ENCODE measurements at places on chromosomes 12 and 14.

DNA sequence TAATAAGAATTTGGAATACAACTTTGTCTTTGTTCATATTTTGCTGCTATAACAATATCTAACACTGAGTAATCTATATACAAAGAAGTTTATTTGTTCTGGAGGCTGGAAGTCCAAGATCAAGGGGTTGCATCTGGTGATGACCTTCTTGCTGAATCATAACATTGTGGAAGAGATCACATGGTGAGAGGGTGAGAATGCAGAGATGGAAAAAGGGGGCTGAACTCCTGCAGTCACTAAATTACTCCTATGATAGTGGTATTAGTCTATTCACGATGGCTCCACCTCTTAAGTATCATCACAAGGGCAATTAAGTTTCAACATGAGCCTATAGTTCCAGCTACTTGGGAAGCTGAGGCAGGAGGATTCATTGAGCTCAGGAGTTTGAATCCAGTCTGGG lies 4.5 kb upstream of the AKAP6 start:
- no peak for DNase-seq

GRCh38 chr12:69425417-69425816 lies 44.8 kb upstream of the FRS2 start:
- DNase-seq = no peak

- no peak for DNase-seq
Measured at GRCh38 chr12:64760808-64761573, 1.8 kb upstream of the GNS start.

GRCh38 chr14:72755766-72756165 lies 138.1 kb downstream of the DPF3 start:
- no peak for DNase-seq

DNA sequence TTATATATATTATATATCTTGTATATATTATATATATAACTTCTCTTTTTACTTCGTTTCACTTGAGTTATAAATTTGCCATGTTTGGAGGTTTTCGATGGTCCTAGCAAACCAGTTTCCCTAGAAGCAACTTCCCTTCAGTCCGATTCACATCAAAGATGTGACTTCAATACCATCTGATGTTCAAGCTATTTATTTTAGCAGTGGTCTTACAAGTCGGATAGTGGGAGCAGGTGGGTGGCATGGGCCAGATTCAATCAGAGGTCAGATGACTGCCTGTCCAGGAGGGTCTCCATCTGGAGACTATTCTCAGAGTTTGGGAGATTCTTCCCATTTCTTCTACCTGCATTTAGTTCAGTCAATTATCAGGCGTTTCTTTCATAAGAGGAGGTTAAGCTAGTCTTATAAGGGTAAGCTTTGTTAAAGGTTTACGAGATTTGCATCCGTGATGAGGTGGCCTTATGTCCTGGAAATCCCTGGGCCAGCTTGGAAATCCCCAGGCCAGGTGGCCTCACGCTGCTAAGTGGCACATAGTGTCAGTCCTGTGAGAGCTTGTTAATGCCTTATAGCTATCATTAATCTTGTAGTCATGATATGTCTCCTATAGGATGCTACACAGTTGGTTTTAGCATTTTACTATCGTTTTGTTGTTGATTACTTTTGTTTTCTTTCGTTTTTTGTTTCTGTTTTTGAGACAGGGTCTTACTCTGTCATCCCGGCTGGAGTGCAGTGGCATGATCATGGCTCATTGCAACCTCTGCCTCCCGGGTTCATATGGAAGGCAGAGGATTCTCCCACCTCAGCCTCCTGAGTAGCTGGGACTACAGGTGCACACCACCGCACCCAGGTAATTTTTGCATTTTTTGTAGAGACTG lies 145.8 kb downstream of the BICD1 start:
- DNase-seq = peak; percentile 20

- DNase-seq = peak; percentile 78
Measured at GRCh38 chr12:100199347-100200149, 1.1 kb upstream of the ACTR6 start.

DNA sequence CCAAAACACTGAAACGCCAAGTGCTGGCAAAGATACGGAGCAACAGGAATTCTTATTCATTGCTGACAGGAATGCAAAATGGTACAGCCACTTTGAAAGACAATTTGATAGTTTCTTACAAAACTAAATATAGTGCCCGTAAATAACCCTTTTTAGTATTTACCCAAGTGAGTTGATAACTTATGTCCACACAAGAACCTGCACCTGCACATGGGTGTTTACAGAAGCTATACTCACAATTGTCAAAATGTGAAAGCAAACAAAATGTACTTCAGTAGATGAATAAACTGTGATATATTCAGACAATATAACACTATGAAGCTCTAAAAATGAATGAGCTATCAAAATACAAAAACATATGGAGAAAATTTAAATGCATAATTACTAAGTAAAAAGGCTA lies 86.6 kb downstream of the ATXN7L3B start:
- DNase-seq = no peak

GRCh38 chr14:52044791-52045522 lies 23.9 kb downstream of the NID2 start:
- no peak for DNase-seq

DNA sequence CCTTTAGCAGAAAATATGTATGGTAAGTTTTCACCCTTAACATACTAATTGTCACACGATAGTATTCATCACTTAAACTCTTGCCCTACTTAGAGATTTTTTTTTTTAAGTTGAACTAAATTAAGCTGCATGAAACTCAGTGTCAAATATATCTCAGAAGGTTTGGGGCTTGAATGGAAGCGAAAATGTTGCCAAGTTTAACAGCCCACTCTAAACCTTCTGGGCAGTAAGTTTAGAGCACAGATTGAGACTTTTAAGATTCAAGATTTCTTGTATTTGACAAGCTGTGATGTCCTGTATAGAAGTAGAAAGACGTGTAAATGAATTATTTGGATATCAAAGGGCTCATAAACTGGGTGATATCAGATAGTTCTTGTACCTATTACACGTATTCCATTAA lies 287.3 kb upstream of the FLRT2 start:
- no peak for DNase-seq

DNA sequence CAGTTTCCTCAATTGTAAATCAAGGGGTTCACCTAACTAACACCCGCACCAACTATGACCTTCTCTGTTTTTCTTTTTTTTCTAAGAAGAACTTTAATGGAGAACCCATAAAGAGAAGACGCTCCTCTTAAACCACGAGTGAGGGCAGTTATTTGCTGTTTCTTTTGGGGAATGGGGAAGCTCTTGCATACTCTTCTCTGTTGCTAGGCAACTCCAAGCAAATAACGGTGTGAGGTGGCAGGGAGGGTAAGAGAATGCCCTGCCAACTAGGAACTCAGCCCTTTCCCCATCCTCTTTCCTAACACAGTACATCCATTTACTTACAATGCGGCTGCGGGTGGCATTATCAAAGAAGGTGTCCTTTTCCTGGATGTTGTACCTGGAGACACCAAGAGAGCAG lies 114.9 kb downstream of the ANO2 start:
- no peak for DNase-seq

GRCh38 chr12:89708565-89709156 lies at the start of gene ATP2B1:
Gene ATP2B1 (minus strand): TSS chr12:89708838. CDS start chr12:89655886, 52,952 bp downstream.
- peak; percentile 89 for DNase-seq

DNA sequence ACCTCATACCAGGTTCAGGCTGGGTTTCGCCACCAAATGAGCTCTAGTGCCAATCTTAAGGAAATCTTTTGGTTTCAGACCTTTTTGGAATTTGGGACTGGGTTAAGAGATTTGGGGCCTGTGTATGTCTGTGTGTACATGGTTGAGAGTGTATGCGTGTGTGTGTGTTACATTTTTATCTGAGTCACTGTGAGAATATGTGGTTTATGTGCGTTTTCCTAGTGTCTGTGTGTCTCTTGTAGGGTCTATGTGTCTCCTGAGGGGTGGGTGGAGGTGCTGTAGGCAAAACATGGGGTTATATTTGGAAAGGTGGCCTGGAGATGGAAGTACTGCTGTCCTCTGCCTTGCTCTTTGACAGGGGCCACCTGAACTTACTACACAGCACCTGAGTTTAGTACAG lies 17.9 kb downstream of the C12orf43 start:
- DNase-seq = no peak

GRCh38 chr12:117321572-117321971 lies 39.9 kb downstream of the NOS1 start:
- DNase-seq = no peak

- no peak for DNase-seq
Measured at GRCh38 chr14:89422952-89423345, 5.9 kb upstream of the FOXN3 start.

GRCh38 chr12:104371043-104371870 lies 67.7 kb downstream of the EID3 start:
- DNase-seq = no peak

- DNase-seq = no peak
Measured at GRCh38 chr14:74591899-74592298, 20.1 kb downstream of the LTBP2 start.

DNA sequence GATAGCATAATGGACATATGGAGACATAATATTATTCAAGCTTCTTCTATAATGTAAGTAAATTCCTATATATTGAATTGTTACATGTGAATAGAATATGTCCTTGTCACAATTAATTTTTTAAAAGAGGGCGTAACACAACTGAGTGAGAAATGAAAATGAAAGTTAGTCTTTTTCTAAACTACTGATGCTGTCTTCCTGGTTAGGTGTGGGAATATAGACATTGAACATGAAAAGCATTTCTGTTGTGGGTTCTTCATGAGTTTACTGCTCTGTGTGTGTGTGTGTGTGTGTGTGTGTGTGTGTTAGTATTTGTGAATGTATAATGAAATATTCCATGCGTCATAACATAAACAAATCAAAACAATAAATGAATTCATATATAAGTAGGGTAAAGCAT lies 40.5 kb upstream of the RTL1 start:
- DNase-seq = no peak

- no peak for DNase-seq
Measured at GRCh38 chr12:46158501-46158900, 110.3 kb downstream of the SLC38A1 start.

DNA sequence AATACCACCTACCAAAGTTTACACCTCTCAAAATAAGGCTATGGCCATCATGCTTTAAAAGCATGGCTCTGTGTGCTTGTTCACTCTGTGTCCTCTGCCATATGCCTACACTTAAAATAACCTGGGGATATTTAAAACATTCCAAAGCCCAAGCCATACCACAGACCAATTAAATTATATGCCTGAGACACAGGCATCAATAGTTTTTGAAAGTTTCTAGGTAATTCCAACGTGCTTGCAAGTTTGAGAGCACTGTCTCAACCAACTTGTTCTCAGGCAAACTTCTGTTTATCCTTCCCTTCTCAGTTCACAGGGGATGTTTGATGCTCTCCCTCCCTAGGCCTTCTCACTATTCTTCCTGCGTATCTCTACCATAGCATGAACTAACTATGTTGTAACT lies 3.4 kb upstream of the FRMD6 start:
- DNase-seq = no peak

- DNase-seq = no peak
Measured at GRCh38 chr12:106171117-106171750, 32.5 kb upstream of the NUAK1 start.

- DNase-seq = no peak
Measured at GRCh38 chr12:31562594-31563328, 28.2 kb downstream of the DENND5B start.

GRCh38 chr14:65789363-65789762 lies 376.8 kb downstream of the FUT8 start:
- no peak for DNase-seq

DNA sequence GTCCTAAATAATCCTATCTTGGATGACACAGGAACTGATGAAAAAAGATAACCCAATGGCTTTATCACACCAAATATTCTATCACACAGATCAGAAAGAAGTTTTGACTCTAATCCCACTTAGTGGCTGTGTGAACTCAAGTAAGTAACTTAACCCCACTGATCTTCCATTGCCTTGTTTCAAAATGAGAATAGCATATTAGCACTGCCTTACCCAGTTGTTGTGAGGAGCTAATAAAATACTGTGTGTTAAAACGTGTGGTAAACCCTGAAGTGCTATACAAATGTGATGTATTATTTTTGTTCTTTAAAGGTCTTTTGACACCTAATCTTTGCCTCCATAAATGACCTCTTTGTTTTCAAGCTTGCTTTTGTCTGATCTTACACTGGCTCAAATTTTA lies 60.9 kb upstream of the ARID2 start:
- DNase-seq = no peak

DNA sequence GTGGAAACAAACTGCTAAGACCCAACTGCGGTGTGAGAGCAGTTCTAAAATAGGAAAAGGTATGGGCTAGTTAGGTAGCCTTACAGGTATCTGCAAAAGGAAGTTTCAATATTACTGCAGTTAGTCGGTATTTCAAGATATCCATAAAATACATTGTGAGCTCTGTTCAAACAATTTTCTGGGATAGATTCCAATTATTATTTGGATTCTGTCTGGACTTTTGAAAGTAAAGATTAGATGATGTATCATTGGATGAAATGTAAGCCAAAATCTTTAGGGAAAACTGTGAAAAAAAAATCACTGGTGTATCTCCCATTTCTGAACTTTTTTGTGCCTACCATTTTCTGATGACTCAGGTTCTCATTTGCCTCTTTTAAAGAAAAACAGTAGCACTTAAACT lies 621.6 kb downstream of the CCER1 start:
- no peak for DNase-seq

DNA sequence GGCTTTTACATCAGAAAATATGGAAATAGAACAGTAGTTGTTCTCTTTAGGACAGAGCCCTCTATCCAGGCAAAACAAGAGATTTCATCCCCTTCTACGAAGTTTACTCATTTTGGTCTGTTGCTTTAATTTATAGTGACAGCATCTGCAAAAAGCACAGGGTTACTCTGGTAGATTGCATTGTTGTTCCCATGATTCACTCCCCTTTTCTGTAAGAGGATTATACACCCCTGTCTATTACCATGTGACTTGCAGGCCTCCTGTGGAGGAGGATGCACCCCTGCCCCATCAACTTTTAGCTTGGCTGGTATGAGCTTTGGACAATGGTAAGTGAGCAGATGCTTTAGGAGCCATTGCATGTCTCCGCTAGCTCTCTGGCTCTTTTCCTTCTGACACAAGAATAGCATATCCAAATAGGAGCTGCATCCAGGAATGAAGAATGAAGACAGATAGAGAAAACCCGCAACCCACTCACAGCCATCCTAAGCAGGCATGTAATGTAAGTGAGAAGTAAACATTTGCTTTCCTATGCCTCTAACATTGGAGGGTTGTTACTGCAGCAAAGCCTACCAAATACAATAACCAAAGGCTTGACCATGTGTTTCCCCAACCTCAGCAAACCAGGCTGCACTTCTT lies 304.2 kb downstream of the AKAP6 start:
- no peak for DNase-seq

- DNase-seq = no peak
Measured at GRCh38 chr14:23206422-23207145, 23.1 kb upstream of the SLC7A8 start.

DNA sequence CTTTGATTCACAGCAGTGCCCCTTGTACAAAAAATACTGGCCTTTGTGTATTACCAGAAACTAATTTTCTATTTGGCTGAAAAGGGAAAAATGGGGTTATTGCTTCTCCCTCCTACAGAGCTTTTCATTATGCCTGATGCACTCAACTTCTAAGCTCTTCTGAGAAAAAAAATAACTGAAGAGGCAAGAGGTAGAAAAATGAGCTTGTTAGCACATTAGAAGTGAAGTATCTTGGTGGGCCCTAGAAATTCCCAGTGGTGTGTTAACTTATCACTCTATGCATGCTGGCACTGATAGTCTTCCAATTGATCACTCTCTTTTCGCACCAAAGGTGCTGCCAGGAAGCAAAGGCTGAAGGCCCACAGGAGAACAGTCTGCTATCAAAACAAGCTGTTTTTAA lies 17.1 kb downstream of the INSM2 start:
- DNase-seq = no peak

- no peak for DNase-seq
Measured at GRCh38 chr12:12562016-12562483, 613 bp downstream of the DUSP16 start.

GRCh38 chr12:7128681-7129286 lies at the start of gene RBP5:
Gene RBP5 (minus strand): TSS chr12:7128889. CDS start chr12:7128775, 114 bp downstream.
- DNase-seq = no peak

Data from stimulated activated naive B cell treated with anti-CD40 and anti-IgM and Interleukin-4, amounts not matched to agents 10 μg/mL and 1 μg/mL and 100 μg/mL, for 72 hours (primary cell).